ENCODE measurements at places on chromosomes 12 and 14. TPM values are rescaled to one million over a fixed set of nuclear protein-coding genes. Genes with fewer than 3 reads are reported as not detected.

The CCDC175 gene
- not detected for total RNA-seq

The SLC39A2 gene
- total RNA-seq, result not detected

- DNase-seq, result no peak
These were observed 220.0 kb downstream of the NEDD1 start for GRCh38 chr12:97127061-97127460.

The HCAR2 gene
- 0.17 TPM for total RNA-seq

The SLC25A21 gene
- total RNA-seq, result 0.87 TPM

The PRIMA1 gene
- total RNA-seq, result not detected

GRCh38 chr14:103561381-103562178 is 877 bp downstream of the BAG5 start:
- peak; percentile 74 for DNase-seq

DNA sequence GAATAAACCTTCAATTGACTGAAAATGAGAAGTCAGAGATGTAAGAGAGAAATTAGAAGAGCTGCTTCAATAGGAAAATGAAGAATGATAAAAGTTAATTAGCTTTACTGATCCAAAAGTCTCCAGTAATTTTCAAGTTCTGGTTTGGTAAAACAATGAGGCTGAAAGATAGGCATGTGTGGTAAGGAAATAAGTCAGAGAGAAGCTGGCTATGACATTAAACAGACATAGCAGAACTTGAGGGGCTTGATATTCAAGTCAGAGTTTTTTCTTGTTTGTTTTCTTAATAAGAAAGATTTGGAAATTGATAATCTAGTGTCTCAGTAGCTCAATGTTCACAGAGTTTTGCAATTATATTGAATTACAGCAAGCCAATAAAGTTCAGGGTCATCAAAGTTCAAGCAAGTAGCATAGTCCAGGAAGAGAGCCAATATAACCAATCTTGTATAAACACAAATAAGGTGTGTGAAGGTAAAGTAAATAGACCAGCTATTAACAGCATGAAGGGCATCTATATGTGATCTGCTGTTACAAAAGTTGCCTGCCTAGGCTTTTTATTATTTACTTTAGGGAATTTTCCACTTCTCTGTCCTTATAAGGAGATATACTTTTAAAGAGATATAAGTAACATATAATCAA is 1111.5 kb downstream of the TRHDE start:
- DNase-seq, result peak; percentile 81

- DNase-seq, result no peak
These were observed 63.2 kb downstream of the TESC start for GRCh38 chr12:117036046-117036445.

The PTCSC3 gene
- not detected for total RNA-seq
